ENCODE measurements at places on chromosomes 6 and 20.

DNA sequence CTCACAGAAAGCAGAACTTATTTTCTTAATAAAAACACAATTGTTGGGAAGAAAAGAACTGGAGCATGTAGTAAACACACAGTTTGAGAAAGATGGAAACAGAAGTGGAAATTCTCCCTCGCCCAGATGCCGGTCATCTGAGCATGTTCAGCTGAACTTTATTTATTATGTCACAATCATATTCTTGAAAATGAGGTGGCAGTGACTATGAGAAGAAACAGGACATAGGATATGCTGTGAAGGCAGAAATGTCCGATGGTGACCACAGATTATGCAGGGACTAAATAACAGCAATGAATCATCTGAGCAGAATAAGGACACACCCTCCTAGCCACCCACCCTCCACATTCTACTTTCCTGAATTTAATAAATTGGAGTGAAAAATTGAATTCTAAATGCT is 425.3 kb upstream of the NOX3 start:
- no peak overlapping the region for H3K27ac ChIP-seq
- H3K36me3 ChIP-seq = no peaks in the 10 kb centered on the region
- peaks cover 30% of the 10 kb centered on the region for H3K4me1 ChIP-seq
- H3K4me3 ChIP-seq = no peak overlapping the region

- no peak for DNase-seq
- H3K27me3 ChIP-seq = no peaks in the 10 kb centered on the region
- peaks cover 7% of the 10 kb centered on the region for H3K4me1 ChIP-seq
- H3K4me3 ChIP-seq = no peak overlapping the region
- no peaks in the 10 kb centered on the region for H3K36me3 ChIP-seq
- no peak overlapping the region for H3K27ac ChIP-seq
Measured at GRCh38 chr20:19713822-19714578, 44.1 kb upstream of the RIN2 start.

DNA sequence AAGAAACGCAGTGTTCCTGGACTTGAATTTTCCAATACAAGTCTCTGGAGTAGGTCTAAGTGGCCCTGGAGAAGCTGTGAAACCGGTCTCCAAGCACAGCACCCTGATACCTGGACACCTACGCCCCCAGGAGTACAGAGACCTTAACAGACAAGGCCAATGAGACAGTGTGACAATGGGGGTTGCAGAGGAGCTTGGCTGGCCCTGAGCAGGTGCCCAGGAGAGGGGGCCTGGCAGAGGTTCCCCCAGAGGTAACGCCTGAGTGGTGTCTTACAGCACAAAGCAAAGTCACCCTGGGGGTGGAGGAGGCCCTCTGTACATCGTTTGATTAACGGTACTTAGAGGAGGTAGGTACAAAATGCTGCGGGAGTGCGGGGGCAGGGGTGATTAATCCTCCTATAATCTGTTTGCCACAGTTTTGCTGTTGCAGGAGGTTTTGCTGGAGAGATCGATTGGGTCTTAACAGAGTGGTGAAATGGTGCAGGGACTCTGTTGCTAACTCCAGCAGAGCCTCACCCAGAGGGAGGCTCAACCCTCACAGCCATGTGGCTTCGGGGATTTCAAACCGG is 37.3 kb upstream of the APCDD1L start:
- peaks cover 7% of the 10 kb centered on the region for H3K27me3 ChIP-seq
- no peak overlapping the region for H3K4me3 ChIP-seq
- H3K27ac ChIP-seq = no peak overlapping the region
- DNase-seq = no peak
- no peaks in the 10 kb centered on the region for H3K36me3 ChIP-seq
- no peaks in the 10 kb centered on the region for H3K4me1 ChIP-seq

- H3K36me3 ChIP-seq = no peaks in the 10 kb centered on the region
- H3K4me3 ChIP-seq = no peak overlapping the region
- no peak overlapping the region for H3K27ac ChIP-seq
- no peaks in the 10 kb centered on the region for H3K27me3 ChIP-seq
- DNase-seq = no peak
Measured at GRCh38 chr6:90221403-90221802, 75.2 kb downstream of the BACH2 start.

DNA sequence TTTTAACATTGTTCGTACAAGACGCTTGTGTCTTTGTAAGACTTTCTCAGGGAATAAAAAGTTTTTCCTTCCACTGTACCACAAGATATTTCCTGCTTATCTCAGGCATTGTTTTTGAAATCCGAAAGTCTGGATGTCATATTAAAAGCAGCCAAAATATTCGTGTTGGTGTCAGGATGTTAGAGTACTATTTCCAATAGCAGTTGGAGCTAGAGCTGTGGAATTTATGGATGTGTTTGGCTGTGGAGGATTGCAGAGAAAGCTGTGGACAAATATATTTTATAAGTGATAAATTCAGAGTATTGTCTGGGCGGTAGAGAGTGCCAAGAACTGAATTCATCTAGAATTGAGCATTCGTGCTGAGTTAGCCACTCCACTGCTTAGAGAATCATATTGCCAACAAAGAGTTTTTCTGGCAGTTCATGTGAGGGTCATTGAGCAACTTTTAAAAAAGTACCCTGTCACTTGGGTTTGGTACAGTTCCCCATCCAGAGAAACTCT is 57.7 kb downstream of the ZDHHC14 start:
- H3K4me1 ChIP-seq = peaks cover 31% of the 10 kb centered on the region
- no peak overlapping the region for H3K27ac ChIP-seq
- H3K27me3 ChIP-seq = no peaks in the 10 kb centered on the region
- no peak for DNase-seq
- no peak overlapping the region for H3K4me3 ChIP-seq
- H3K36me3 ChIP-seq = no peaks in the 10 kb centered on the region
